ENCODE measurements at places on chromosomes 4 and X. TPM values are rescaled to one million over a fixed set of nuclear protein-coding genes. Genes with fewer than 3 reads are reported as not detected.

- DNase-seq: no peak
These were observed 11.5 kb upstream of the PCDH10 start for GRCh38 chr4:133137571-133137970.

DNA sequence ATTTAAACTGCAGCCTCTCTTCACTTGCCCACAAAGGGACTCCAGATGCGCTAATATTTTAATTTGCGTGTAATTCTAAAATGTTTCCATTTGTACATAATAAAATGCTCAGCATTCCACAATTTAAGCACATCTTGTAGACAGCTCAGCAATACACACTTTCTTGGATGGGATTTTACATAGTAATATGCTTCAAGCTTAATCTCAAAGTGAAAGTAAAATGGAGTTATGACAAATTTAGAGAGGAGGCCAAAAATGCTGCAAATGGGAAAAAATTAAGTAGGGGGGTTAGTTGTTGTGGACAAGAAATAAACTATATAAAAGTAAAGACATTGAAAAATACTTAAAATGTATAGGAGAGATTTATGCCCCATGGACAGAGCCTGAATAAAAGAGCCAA lies 149.1 kb downstream of the FBXO8 start:
- no peak for DNase-seq

LEF1 gene
- total RNA-seq: 1.6 TPM

CYLC1 gene
- total RNA-seq: not detected

ZCCHC18 gene
- 2.6 TPM for total RNA-seq

GRCh38 chrX:79630033-79631009 lies 263.2 kb upstream of the ITM2A start:
- no peak for DNase-seq

- DNase-seq: no peak
These were observed 936 bp downstream of the TMEM144 start for GRCh38 chr4:158211222-158211621.

GRCh38 chrX:24498181-24498580 lies 33.1 kb downstream of the PDK3 start:
- DNase-seq: no peak

DNA sequence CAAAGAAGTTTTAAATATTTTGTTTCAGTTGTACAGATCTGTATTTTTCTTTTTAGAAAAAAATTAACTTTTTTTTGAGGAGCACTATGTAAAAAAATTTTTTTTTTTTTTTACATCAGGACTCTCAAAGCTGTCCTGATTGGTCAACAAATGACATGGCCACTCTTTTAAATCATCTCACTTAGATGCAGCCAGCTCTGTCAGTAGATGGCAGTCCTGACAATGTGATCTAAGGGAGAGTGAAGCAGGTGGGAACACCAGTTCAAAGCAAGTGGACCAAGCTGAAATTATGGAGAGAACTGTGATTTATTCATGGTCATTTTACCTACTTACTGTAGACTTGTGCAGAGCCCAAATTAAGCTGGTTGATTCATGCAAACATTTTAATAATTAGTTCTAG lies 174.7 kb upstream of the GPRIN3 start:
- peak; percentile 18 for DNase-seq

- no peak for DNase-seq
These were observed 35.5 kb downstream of the MSN start for GRCh38 chrX:65702956-65703355.

EREG gene
- 0.09 TPM for total RNA-seq

DNA sequence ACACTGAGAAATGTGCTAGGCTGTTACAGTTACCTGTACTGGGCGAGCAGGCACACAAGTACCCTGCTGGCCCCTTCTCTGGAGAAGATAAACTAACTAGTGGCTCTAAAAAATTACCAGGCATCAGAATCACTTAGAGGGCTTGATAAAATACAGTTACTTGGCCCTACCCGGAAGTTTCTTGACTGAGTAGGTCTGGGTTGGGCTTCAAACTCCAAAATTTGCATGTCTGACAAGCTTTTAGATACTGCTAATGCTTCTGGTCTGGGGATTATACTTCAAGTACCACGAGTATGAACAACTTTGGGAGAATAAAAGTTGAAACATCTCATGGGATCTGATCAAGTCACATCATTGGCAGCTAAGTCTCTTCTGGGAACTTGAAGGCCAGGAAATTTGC lies 30.8 kb downstream of the CEP135 start:
- DNase-seq: no peak

GRCh38 chr4:26330186-26330787 lies 9.5 kb downstream of the RBPJ start:
- DNase-seq: no peak

GRCh38 chr4:111174331-111174730 lies 551.5 kb upstream of the PITX2 start:
- no peak for DNase-seq

DNA sequence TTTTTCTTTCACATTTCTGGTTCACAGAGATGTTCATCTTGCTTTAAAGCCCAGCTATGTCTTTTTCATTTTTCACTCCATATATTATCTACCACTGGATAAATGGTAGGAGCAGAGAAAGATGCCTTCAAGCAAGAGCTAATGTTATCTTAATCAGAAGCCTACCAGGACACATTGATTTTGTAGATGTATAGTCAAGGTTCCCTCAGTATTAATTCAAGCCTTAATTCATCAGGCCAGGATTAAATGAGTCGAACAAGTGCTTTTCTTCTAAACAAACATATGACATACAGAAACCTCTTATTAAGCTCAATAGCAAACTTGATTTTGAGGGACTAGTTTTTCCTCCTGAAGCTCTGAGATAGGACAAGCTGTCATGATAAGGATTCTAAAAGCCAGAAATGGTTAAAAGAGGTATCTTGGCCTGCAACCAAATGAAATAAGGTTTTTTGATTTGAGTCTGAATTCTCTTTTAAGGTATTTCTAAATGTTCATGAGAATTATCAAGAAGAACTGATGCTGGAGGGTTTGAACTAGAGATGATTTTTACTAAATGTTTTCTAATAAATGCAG lies 81.7 kb upstream of the FTHL17 start:
- DNase-seq: no peak

DNA sequence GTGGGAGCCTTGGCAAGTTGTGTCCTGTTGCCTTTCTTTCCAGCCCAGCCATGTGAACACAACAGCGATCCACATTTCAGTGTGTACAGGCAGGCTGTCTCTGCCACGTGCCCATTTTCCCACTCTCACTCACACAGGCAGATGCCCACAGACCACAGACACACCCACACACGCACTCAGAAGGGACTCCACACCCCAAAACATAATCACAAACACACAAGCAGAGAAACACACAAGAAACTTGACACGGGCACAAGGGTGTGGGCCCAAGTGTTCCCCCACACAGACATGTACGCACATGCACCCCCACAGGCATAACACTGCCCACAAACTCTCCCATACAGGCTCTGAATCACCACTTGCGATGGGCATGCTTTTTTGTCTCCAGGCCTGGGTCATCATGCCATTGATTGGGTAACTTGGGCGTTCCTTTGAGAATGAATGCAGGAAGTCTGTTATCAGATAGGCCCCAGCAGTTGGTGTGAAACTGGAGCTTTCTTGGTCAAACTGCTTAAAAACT lies 84.3 kb downstream of the NBDY start:
- DNase-seq: no peak

- no peak for DNase-seq
These were observed 33.1 kb upstream of the ZNF41 start for GRCh38 chrX:47515941-47516665.

CTAG1B gene
- not detected for total RNA-seq

GPR119 gene
- total RNA-seq: not detected

- no peak for DNase-seq
These were observed 8.1 kb upstream of the NAAA start for GRCh38 chr4:75948822-75949444.

GRCh38 chr4:159248384-159249178 lies 145.7 kb downstream of the RAPGEF2 start:
- DNase-seq: no peak

DNA sequence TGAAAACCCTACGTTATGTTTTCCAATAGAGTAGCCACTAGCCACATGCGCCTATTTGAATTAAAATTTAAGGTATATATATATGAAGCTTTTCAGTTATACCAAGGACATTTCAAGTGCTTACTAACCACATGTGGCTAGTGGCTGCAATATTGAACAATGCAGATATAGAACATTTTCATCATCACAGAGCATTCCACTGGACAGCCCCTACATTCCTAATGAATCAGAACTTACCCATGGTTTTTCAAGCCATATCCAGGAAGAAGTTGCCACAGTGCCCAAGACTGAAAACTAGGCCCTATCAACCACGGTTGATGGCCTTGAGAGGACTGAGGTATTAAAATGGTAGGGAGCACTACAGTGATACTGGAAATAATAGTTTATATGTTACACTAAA lies 29.7 kb downstream of the NEK1 start:
- no peak for DNase-seq

GRCh38 chr4:124019749-124020549 lies 623.4 kb downstream of the SPRY1 start:
- DNase-seq: no peak

C4orf54 gene
- not detected for total RNA-seq

DNA sequence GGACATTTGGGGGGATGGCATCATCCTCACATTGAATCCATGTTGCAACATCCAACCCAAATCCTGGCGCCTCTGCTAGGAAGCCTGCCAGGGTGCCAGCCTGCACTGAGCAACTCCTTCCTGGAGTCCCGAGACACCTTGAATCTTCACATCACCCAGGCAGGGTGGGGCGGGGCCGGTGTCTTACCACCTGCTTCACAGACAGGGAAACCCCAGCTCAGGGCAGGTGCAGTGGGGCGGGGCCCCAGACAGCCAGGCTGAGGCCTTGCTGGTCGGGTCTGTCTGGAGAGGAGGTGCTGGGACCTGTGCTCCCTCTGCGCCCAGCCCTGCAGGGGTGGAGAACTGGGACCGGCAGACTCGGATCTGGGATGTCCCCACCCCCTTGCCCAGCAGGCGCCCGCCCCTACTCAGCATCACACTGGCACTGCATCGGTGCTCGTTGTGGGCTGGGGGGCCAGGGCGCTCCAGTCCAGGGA lies 31.5 kb upstream of the HTRA3 start:
- DNase-seq: peak; percentile 30

ZBED1 gene
- 47.3 TPM for total RNA-seq

DNA sequence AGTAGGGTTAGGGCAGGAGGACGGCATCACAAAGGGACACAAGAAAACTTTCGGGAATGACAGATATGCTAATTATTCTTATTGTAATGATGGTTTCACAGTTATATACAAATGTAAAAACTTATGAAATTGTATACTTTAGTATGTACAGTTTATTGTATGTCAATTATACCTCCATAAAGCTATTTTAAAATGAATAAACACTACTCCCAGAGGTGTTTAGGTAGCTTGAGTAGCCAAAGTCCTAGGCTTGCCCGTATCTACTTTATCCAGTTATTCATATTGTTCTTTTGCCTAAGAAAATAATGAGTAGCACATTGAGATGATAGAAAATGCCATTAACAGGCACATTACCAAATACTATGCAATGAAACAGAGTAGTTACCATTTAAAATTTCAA lies 43.0 kb downstream of the RPS6KA6 start:
- no peak for DNase-seq

DNA sequence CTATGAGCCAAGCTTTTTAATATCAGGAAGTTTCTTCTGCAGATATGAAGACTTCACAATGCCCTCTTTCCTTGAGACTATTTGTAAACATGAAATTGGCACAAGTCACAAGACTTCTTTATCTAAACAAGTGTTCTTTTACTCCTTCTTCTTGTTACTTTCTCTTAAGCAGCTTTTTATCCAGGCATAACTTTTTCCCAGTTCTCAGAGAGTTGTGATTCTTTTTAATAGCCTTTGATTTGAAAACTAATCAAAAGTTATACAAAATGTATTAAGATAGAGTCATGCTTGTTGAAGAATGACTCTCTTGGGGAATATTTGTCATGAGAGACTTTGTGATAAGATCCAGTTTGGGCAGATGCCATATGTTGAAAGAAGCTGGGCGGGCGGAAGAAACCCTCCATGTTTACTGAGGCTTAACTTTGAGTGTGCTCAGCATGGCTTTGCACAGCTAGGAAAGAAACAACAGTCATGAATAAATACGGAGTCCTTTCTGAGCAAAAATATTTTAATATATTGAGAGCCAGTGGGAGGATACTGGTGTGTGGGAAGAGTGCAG lies 39.3 kb downstream of the SYTL5 start:
- DNase-seq: no peak

SSX4 gene
- total RNA-seq: 0.17 TPM

TXK gene
- 0.70 TPM for total RNA-seq

GRCh38 chr4:76270244-76271175 lies 19.0 kb downstream of the FAM47E start:
- no peak for DNase-seq

GRCh38 chr4:168451331-168451730 lies 29.0 kb downstream of the DDX60L start:
- DNase-seq: no peak

GRCh38 chrX:35023683-35024082 lies 81.1 kb downstream of the FAM47B start:
- DNase-seq: no peak

ZFP92 gene
- 0.23 TPM for total RNA-seq

GRCh38 chr4:13316354-13316753 lies 167.8 kb downstream of the RAB28 start:
- DNase-seq: no peak

GRIA2 gene
- not detected for total RNA-seq

- no peak for DNase-seq
These were observed 65.7 kb upstream of the NDST3 start for GRCh38 chr4:117968606-117969005.

GRCh38 chr4:83767067-83767466 lies 231.2 kb downstream of the GPAT3 start:
- no peak for DNase-seq

MAB21L2 gene
- not detected for total RNA-seq

TRIM61 gene
- total RNA-seq: 2.8 TPM

ARX gene
- not detected for total RNA-seq

DNA sequence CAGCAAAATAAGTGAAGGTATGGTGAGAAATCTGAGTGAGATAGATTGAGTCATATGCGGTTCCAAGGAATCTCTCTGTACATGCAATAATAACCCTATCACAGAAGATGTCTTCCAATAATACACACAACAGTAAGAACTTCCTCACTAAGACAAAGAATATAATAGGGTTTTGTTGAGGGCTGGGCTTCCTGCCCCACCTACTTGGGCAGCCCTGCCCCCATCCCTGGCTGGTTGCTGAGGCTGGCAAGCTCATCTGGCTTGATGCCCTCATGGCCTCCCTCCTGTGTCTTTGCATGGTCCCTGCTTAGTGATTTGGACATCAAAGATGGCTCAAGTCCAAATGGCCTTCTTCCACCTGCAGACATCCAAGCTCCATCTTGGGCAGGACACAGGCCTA lies 2.7 kb downstream of the GEMIN8 start:
- DNase-seq: no peak

SOD3 gene
- total RNA-seq: 4.1 TPM

DNA sequence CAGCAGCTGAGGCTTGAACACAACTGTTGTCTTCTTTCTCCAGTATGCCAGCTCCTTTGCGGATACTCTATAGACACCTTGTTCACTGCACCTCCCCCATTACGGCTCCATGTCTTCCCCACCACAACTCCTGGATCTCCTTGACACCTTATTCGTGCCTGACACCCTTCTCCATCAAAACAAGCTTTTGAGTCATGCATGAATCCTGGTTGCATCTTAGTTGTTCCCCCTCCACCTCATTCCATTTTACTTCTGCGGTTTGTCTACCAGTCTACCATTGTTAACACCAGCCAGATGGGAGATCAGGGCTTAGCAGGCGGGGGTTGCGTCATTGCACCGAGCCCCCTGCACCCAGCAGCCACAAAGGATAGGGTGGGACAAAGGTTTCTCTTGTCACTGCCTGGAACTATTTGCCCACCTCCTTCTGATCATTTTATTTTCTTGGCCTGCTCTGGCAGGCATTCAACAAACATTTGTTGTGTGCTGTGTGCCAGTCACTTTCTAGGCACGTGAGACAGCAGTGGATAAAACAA lies 2.0 kb upstream of the CDK16 start:
- no peak for DNase-seq

TTC29 gene
- total RNA-seq: 0.16 TPM

MAGEA4 gene
- total RNA-seq: 11.4 TPM

Data from WTC11 (cell line).